Esophagus squamous epithelium (tissue), 5 donors: ENCODE measurements at places on chromosomes 5 and 9.

GRCh38 chr9:114108016-114108833 lies 9.1 kb upstream of the KIF12 start:
- no peak for DNase-seq

- DNase-seq = no peak
Measured at GRCh38 chr5:141780952-141781781, 97.0 kb downstream of the PCDH1 start.

- DNase-seq = peak; percentile 7
Measured at GRCh38 chr9:91734371-91734981, 215.6 kb downstream of the ROR2 start.

DNA sequence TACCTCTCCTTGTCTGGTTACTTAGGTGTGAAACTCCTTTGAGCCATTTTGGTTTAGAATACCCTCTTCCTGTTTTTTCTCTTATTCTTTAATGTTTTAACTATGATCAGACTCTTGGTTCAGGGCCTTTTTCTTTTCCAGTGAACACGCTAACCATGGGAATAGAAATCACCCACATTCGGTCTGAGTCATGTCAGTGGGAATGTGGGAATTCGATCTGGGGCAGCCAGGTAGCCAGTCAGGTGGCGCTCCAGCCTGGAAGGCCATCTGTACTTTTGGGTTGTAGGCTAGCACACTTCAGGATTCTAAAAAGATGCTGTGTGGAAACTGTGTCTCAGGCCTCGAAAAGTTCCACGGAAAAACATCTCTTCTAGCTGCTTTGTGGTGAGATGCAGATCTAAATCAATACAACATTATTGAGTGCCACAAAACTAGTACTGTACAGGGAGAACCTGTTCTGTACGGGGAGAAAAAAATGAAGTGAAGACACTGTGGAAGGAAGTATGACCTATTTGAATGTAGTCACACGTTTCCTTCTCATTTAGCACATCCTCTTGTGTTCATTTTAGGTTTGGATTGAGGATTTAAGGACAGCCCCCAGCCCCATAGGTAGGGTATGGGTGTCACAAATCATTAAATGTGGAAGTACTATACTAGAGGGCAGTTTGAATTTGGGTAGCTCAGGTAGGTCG lies 36.4 kb downstream of the SNX30 start:
- no peak for DNase-seq

GRCh38 chr5:8845296-8845695 lies 700.6 kb downstream of the SEMA5A start:
- DNase-seq = no peak
